ENCODE measurements at places on chromosomes 7 and 10.

DNA sequence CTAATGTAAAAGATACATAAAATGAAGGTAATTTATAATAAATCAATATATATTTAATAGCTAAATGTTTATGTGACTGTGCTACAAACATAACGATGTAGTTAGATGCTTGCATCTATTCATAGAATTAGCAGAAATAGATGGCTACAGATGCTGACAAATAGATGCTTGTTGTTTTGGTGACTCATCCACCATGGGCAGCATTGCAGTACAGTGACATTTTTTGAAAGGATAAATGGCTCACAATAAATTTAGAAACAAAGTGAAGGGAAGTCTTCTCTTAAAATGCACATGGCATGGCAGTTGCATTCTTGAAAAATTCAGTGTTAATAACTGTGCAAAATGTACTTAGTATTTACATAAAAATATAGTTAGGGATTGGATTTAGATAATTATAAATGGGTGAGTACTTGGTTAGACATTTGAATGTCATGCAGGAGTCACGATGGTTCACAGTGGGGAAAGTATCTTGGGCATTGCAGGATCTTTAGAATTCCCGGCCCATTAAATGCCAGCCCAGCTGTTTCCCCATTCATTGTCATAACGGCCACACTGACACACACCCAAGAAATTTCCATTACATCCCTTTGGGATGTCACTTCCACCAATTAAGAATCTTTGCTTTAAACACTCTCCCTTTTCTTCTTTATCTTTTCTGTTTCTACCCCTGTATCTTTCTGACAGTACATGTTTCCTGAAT is 564.1 kb downstream of the ATRNL1 start:
- no peak for DNase-seq

DNA sequence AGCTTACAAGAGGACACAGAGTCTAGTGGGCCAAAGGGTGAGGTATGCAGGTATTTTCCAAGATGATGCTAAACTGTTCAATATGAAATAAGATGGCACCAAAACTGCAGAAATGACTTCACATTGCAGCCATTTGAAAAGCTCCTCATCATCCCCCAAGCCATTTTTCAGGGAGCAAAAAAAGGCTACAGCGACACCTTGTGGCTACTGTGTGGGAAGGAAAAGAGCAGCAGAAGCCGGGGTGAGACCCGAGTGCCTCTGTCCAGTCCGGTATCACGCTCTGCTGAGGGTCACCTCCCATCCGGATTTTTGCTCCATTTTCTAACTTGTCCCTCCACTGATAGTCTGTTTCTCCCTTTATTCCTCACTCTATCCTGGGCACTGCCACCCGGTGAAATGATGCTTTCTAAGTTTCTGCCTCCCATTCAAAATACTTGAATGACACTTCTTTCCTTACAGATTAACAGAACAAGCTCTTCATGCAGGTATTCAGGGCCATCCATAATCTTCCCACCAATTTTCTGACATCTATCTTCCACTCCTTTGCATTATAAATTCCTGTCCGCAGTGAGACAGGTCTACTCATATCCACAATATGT is 220.2 kb downstream of the DGKI start:
- DNase-seq, result no peak

GRCh38 chr10:31393844-31394243 is 74.8 kb downstream of the ZEB1 start:
- DNase-seq, result no peak

GRCh38 chr10:92834331-92834730 is 14.0 kb upstream of the EXOC6 start:
- no peak for DNase-seq
